Activated CD4-positive, alpha-beta memory T cell treated with anti-CD3 and anti-CD28 coated beads, Interleukin-2, amount 10 ng/mL, durations not matched to agents 7 days and 5 days (primary cell): ENCODE measurements at places on chromosomes 7 and 10.

DNA sequence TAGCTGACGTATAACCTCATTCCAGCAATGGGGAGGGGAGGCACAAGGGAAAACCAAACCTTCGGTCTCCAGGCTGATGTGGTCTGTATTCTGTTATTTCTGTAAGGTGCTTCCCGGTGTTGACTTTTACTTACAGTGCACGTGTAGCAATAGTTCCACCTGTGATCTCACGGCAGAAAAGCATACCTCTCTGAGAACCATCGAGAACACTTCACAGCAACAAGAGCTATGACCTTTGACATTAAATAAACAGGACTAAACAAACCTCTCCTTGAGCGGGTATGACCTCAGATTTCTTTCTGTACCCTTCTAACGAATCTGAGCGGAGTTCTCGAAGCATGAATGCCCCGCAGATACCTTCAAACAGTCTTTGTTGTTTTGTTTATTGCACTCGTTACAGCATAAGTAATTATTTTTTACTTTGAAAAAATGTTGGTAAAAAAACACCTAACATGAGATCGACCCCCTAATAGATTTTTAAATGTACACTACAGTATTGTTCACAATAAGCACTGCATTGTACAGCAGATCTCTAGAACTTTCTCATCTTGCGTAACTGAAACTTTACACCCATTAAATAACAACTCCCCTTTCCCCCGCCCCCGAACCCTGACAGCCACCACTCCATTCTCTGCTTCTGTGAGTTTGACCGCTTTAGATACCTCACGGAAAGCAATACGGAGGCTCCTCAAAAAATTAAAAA, 282.3 kb downstream of the GATA3 start:
- H3K27me3 ChIP-seq = no peaks in the 10 kb centered on the region
- peak overlapping the region; percentile 17 for H3K27ac ChIP-seq
- peaks cover 25% of the 10 kb centered on the region for H3K36me3 ChIP-seq
- H3K4me1 ChIP-seq = peaks cover 68% of the 10 kb centered on the region
- no peak for DNase-seq

DNA sequence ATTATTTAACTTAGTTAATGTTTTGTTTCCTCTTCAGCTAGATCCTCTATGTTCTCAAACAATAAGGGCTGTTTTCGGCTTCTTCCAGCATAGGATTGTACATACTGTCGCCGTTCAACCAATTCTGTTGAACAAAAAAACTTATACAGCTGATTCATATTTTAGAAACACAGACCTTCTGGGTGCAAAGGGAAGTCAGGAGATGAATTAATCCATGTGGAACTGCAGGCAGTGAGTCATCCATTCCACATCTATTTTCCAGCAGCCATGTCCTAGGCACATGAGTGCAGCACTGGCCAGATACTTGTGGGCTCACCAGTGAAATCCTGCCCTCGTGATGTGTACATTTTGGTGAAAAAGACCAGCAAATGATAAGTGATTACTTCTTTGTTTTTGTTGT, 163.2 kb downstream of the JAZF1 start:
- H3K4me1 ChIP-seq = peaks cover 3% of the 10 kb centered on the region
- H3K36me3 ChIP-seq = peaks cover 4% of the 10 kb centered on the region
- H3K27me3 ChIP-seq = no peaks in the 10 kb centered on the region
- H3K27ac ChIP-seq = no peak overlapping the region

GRCh38 chr7:148624735-148625134, 34.2 kb downstream of the C7orf33 start:
- DNase-seq = no peak
- peaks cover 37% of the 10 kb centered on the region for H3K4me1 ChIP-seq
- no peak overlapping the region for H3K27ac ChIP-seq
- H3K4me3 ChIP-seq = no peak overlapping the region
- no peaks in the 10 kb centered on the region for H3K36me3 ChIP-seq
- H3K27me3 ChIP-seq = peaks cover 30% of the 10 kb centered on the region

- H3K36me3 ChIP-seq = peaks cover 39% of the 10 kb centered on the region
- H3K4me3 ChIP-seq = no peak overlapping the region
- no peak for DNase-seq
- H3K4me1 ChIP-seq = peaks cover 1% of the 10 kb centered on the region
- no peaks in the 10 kb centered on the region for H3K27me3 ChIP-seq
- H3K27ac ChIP-seq = no peak overlapping the region
Observed at GRCh38 chr7:149224352-149224751, 15.1 kb upstream of the ZNF212 start.

GRCh38 chr7:157682946-157683746, 346.3 kb downstream of the DNAJB6 start:
- no peaks in the 10 kb centered on the region for H3K36me3 ChIP-seq
- H3K4me3 ChIP-seq = no peak overlapping the region
- no peak for DNase-seq
- no peak overlapping the region for H3K27ac ChIP-seq
- H3K27me3 ChIP-seq = peaks cover 80% of the 10 kb centered on the region

GRCh38 chr7:80883154-80884025, 35.5 kb downstream of the SEMA3C start:
- no peaks in the 10 kb centered on the region for H3K4me1 ChIP-seq
- no peak for DNase-seq
- H3K36me3 ChIP-seq = no peaks in the 10 kb centered on the region
- no peak overlapping the region for H3K4me3 ChIP-seq
- no peak overlapping the region for H3K27ac ChIP-seq

- no peak overlapping the region for H3K4me3 ChIP-seq
- H3K27ac ChIP-seq = no peak overlapping the region
- DNase-seq = no peak
- H3K4me1 ChIP-seq = no peaks in the 10 kb centered on the region
Observed at GRCh38 chr7:33810356-33810755, 95.0 kb upstream of the BMPER start.

DNA sequence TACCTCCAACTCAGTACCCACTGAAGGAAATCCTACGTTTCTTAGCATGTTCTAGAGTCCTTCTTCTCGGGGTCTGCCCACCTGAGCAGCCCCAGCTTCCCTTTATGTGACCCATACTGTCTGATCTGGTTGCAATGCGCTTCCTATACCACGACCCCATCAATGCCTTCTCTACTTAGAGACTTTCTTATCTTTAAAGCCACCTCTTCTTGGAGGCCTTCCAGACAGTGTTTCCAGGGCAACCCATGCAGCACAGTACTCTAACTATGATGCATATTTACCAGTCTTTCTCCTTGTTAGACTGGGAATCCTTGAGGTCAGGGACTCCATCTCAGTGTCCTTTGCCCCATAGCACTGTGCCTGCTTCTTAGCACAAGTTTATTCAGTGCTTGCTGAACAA, 54.5 kb upstream of the SLF2 start:
- H3K27ac ChIP-seq = no peak overlapping the region
- no peak for DNase-seq
- H3K4me1 ChIP-seq = no peaks in the 10 kb centered on the region
- no peak overlapping the region for H3K4me3 ChIP-seq

DNA sequence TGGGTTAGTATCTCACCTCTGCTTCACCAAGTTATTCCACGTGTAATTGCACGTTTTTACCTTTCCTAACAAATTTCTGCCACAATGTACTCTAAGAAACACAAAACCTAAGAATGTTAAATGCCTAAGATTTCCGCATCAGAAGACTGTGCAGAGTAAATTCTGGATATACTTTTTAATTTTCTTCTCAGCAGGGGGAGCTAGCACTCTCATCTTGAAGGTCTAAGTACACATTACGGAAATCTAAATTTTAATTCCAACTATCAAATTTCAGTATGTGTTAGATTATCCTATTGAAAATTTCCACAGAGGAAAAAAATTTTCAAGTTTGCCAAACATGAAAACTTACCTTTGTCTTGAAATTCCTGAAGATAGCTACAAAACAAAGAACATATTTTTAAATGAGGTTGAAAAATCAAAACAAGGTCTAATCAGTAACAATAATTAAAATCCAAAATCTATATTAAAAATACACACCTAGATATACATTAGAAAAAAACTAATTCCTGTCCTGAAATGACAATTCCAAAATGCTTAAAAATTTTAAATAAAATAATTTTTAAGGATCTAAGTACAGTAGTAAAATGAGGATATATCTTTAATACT, 10.5 kb downstream of the SKAP2 start:
- no peaks in the 10 kb centered on the region for H3K36me3 ChIP-seq
- H3K27me3 ChIP-seq = peaks cover 32% of the 10 kb centered on the region
- no peak for DNase-seq
- peaks cover 3% of the 10 kb centered on the region for H3K4me1 ChIP-seq
- H3K27ac ChIP-seq = no peak overlapping the region

DNA sequence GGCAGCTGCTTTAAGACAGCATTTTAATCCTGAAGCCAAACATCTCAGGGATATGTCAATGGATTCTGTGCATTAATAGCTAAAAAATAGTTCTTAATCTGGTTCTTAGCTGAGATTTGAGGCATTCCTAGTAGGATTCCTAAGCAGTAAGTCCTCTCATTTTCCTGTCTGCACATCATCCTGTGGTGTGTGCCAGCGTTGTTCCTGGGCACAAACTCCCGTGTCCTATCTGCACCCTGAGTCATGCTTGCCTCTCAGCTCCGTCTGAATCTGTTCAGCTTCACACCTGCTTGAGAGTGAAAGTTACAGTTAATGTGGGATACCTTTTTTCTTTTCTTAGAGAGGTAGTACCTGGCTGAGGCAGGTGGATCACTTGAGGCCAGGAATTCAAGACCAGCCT, 19.5 kb downstream of the BAG3 start:
- H3K27ac ChIP-seq = no peak overlapping the region
- no peaks in the 10 kb centered on the region for H3K27me3 ChIP-seq
- no peak for DNase-seq

DNA sequence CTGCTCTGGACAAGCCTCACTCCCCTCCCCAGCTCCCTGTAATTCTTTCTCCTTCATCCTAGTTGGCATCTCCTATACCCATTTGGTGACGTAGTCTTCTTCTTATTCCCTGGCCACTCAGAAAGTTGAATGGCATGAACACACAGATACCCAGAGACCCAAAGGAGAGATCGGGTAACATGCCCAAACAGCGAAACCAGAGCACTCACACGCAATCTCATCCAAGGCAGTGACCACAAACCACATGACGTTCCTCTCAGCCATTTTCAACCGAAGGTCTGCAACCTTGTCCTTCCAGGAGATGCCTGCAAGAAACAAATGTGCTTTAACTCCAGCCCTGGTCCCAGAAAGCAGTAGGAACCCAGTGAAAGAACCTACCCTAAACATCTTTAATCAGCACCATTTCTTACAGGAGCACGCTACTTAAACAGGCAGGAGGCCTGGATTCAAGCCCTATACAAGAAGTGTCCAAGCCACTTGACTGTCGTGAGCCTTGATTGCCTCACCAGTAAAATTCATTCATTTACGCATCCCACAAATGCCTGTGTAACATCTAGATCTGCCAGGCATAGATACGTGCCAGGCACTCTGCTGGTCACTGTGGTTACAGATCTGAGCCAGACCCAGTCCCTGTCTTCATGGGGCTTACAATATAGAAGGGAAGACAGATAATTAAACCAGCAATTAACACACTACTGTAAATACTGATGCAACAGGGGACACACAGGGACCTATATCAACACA, 37.1 kb downstream of the XPNPEP1 start:
- peaks cover 79% of the 10 kb centered on the region for H3K36me3 ChIP-seq
- H3K4me1 ChIP-seq = peaks cover 42% of the 10 kb centered on the region
- H3K4me3 ChIP-seq = no peak overlapping the region

DNA sequence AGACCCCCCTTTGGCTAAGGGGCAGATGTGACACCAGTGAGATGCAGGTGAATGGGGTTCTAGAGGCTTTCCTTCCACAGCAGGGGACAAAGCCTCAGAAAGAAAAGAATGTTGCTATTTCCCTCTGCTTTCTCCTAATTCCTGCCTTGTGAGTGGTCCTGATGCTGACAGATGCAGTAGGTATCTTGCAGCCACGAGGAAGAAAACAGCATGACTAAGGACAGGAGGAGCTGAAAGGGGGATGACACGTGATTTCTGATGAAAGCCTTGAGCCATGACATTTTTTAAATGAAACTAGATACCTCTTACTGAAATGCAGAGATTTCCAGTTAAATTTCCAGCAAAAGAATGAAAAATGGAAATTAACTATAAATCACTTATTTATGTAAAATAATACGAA, 92.4 kb downstream of the C1GALT1 start:
- H3K4me1 ChIP-seq = no peaks in the 10 kb centered on the region
- no peak for DNase-seq
- H3K27ac ChIP-seq = no peak overlapping the region
- no peak overlapping the region for H3K4me3 ChIP-seq

DNA sequence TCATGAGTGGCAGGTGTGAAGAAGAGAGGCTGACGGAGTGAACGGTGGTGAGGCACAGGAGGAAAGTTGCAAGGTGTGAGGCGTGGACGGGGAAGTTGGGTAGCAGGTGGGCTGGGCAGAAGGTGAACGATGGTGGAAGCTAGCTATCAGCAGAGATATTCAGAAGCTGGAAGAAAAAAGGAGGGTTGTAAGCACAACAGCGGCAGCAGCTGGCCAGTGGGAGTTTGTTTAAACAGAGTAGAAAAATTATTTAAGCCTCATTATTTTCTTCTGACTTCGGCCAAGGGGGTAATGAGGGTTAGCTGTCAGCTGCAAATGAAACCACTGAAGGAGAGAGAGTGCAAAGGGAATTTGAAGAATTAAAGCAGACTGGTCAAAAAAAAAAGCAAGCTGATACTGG, 62.1 kb upstream of the PRKAR2B start:
- H3K4me1 ChIP-seq = no peaks in the 10 kb centered on the region
- no peak overlapping the region for H3K4me3 ChIP-seq
- H3K27ac ChIP-seq = no peak overlapping the region
- no peaks in the 10 kb centered on the region for H3K27me3 ChIP-seq
- no peak for DNase-seq

DNA sequence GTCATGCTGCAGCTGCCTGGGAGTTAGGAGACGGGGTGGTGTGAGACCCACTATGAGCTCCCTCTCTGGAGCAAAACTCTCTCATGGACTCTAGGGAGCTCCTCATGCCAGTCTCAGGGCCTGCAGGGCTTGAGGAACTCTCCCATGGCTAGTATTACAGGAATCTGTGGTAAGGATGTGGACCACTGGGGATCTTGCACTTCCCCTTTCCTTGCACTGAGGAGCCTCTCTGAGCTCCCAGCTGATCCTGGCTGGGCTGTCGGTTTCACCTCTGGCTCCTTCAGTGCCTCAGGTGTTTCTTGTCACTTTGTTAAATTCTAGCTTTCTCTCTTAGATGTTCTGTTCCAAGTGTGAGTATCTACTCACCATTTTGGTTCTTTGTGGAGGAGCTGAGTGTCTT, 71.6 kb upstream of the IMMP2L start:
- H3K4me1 ChIP-seq = no peaks in the 10 kb centered on the region
- H3K4me3 ChIP-seq = no peak overlapping the region
- no peak overlapping the region for H3K27ac ChIP-seq

DNA sequence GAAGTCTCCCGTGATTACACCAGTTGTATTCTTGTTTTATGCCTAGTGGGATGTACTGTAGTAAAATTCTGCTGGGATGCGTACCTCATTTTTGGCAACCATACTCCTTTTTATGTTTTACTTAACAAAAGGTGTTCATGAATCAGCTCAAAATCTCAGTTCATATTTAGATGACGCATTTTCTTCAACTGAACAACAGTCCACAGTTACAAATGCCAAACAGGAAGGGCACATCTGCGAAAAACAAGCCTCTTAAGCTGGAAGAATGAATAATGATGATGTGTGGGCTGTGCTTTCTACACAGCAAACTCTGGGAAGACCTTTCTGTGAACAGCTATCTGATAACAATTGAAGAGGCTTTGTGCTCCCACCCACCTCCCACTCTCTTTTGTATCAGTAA, 68.4 kb upstream of the NRBF2 start:
- no peak overlapping the region for H3K4me3 ChIP-seq
- H3K27ac ChIP-seq = no peak overlapping the region
- H3K36me3 ChIP-seq = peaks cover 2% of the 10 kb centered on the region
